ENCODE measurements at places on chromosomes 6 and 20.
A peak's percentile ranks its signal among the peaks of the same experiment; 100 is the strongest.

- no peak for DNase-seq
These were observed 32.7 kb upstream of the COL10A1 start for GRCh38 chr6:116158641-116159040.

- no peak for DNase-seq
These were observed 148.1 kb upstream of the HDAC2 start for GRCh38 chr6:114119056-114119455.

- no peak for DNase-seq
These were observed 3.4 kb upstream of the FAM110A start for GRCh38 chr20:830011-830521.

GRCh38 chr20:35312318-35312717 is 20.1 kb upstream of the FAM83C start:
- DNase-seq = no peak

- no peak for DNase-seq
These were observed 29.8 kb upstream of the CCN2 start for GRCh38 chr6:131980791-131981623.

DNA sequence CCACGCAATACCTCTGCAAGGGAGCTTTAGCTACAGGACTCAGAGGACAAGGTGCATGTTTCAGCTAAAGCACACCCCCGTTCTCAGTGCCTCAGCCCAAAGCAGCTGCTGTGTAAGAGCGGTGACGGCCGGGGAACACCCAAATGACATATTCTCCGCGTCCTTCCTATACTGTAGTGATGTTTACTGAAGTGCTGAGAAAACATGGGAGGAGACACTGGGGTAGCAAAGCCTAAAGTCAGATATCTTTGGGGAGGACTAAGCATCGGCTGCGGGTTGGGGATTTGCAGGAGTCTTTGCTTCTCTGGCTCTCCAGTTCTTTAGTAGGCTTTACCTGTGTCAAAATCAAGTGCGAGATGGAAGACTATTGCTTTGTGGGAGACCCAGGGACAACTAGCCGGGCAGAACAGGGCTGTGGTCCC is 1.7 kb downstream of the SLC22A23 start:
- DNase-seq = no peak

- no peak for DNase-seq
These were observed 141.7 kb downstream of the RFX6 start for GRCh38 chr6:117018771-117019170.

GRCh38 chr6:34347303-34347702 is 45.2 kb downstream of the NUDT3 start:
- DNase-seq = no peak

- DNase-seq = peak; percentile 69
These were observed 31.2 kb downstream of the PRR18 start for GRCh38 chr6:166277018-166277417.

- DNase-seq = no peak
These were observed 268.0 kb downstream of the TFAP2A start for GRCh38 chr6:10146715-10147451.

GRCh38 chr6:166640342-166641043 is 13.4 kb upstream of the RPS6KA2 start:
- DNase-seq = no peak

DNA sequence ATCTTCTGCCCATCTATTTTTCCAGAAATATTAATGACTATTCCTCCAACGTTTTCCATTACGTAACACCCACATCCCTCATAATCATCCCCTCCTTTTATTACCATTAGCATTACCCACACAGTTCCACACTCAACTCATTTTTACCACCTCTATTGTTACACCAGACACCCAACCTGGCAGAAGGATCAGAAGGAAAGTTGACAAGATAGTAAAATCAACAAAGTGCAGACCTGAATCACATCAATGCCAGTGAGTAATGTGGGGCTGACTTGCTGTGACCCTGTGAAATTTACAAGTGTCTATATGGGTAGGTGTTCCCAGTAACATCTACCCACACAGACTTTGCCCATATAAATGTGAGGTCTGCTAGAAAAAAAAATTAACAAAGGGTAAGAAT is 568.2 kb downstream of the MAFB start:
- DNase-seq = no peak

DNA sequence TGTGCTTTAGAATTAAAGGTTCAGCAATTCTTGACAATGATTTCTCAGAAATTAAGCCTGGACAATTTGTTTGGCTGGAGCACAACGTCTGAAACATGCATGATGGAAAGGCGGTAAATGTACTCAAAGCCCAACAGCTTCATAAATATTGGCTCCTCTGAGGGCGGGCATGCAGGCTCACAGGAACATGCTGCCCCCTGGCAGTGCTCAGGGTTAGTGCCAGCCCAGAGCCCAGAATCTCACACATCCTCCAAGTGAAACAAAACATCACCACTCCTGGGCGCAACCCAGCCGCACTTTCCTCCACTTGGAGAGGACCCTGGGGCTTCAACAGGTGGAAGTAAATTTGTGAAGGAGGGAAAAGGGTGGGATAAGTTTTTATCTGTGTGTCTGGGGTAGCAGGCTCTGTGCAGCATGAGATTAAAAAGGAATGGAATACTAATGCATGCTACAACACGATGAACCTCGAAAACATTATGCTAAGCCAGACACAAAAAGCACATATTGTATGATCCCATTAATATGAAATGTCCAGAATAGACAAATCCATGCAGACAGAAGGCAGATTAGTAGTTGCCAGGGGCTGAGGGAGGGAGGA is 54.1 kb upstream of the PTPRT start:
- no peak for DNase-seq

GRCh38 chr20:32681175-32682084 is 7.7 kb upstream of the C20orf203 start:
- no peak for DNase-seq

GRCh38 chr6:23661549-23661948 is 464.5 kb upstream of the NRSN1 start:
- DNase-seq = no peak

DNA sequence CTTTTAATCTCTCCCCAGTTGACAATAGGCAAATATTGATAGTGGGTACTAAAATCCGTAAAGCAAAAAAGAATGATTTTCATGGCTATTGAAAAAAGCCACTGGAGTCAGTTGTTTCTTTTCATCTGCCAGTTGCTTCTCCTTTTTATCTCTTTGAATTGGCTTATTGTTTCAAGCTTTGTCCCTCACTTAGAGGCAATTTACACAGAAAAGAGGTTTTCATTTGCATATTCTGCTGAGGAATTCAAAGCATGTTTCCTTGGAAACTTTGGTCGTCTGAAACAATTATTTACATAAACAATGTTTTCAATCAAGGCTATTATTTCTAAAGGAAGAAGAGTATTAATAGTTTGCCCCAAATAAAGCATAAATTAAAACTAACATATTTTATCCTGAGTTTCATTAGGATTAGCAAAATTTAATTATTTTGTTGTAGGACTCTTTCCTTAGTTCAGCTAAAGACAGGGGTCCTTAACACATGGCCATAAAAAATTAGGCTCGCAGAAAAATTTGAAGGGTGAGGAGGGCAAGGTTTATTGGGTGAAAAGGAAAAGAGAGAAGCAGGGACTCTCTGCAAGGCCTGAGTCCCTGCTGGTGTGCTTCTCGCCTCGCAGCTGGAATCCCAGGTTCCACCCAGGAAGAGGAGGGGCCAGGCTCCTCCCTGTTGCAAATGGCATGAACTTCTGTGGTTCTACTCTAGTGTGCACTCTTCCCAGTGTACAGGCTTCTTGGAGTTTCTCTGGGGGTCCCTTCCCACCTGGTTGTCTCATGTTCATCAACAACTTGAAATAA is 138.8 kb upstream of the LAMA2 start:
- peak; percentile 32 for DNase-seq

DNA sequence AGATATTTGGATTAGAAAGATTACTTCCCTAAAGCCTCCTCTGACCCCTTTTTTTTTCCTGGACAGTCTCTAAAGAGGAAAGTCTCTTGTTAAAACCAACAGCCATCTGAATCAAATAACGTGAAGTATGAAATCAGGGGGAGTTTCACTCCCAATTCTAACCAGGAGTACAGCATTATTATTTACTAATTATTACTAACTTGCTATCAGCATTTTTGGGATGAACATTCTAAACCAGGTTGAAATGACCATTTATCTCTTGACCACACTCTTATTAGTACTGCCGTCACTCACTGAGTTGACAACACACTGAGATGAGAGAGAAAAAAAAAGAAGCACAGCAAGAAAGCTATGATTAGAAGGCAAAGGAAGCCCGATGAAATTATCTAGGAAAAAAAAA is 114.4 kb upstream of the BCLAF1 start:
- DNase-seq = no peak

DNA sequence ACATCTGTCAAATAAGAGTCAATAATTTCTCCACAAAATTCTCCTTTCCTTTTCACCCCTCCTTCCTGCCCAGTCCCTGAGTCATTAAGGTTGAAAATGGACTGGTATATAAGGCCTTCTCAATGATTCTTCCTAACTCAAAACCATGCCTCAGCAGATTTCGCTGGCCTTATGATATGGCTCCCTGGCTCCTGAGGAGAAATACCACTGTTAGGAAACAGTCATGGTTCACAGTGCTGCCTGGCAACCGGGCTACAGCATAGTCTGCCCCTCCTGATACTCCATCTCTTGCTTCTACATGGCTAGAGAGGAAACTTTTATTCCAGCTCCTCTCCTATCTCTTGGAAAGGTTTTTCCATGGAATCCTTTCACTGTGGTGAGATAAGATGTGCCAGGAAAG is 4.7 kb downstream of the UBE2J1 start:
- no peak for DNase-seq

- no peak for DNase-seq
These were observed 1131.3 kb upstream of the MAP3K7 start for GRCh38 chr6:91718198-91718597.

DNA sequence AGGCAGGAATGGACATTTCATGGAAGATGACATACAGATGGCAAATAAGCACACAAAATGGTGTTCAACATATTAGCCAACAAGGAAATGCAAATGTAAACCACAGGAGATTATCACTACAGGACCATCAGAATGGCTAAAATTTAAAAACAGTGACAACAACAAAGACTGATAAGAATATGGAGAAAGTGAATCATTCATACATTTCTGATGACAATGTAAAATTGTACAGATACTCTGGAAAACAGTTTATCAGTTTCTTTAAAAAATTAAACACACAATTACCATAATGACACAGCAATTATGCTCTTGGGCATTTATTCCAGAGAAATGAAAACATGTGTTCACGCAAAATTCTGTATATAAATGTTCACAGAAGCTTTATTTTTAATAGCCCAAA is 105.8 kb upstream of the RUNX2 start:
- no peak for DNase-seq

- DNase-seq = no peak
These were observed 82.3 kb downstream of the SYNE1 start for GRCh38 chr6:152554851-152555250.

GRCh38 chr6:156839129-156839528 is 62.0 kb downstream of the ARID1B start:
- no peak for DNase-seq

GRCh38 chr6:26534681-26535465 is 3.3 kb upstream of the HMGN4 start:
- DNase-seq = no peak
